ENCODE measurements at places on chromosomes 5 and 9.

- no peak for DNase-seq
These were observed 1.3 kb upstream of the TBC1D2 start for GRCh38 chr9:98256756-98257155.

DNA sequence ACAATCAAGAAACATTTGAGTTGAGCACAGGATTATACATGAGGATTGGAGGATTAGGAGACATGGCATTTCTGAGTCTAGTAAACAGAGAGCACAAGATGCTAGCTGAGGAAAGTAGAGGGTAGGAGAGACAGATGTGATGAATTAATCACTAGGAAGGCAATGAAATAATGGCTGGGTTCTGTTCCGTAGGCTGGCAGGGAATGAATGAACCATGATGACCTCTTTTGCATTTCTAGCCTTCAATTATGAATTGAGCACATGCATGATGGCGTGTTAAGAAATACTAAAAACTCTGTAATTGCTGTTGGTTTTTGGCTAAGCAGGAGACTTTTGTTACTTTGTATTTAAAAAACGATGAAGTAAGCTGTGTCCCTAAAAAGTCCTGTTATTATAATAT lies 420.0 kb upstream of the TLE4 start:
- DNase-seq, result no peak

DNA sequence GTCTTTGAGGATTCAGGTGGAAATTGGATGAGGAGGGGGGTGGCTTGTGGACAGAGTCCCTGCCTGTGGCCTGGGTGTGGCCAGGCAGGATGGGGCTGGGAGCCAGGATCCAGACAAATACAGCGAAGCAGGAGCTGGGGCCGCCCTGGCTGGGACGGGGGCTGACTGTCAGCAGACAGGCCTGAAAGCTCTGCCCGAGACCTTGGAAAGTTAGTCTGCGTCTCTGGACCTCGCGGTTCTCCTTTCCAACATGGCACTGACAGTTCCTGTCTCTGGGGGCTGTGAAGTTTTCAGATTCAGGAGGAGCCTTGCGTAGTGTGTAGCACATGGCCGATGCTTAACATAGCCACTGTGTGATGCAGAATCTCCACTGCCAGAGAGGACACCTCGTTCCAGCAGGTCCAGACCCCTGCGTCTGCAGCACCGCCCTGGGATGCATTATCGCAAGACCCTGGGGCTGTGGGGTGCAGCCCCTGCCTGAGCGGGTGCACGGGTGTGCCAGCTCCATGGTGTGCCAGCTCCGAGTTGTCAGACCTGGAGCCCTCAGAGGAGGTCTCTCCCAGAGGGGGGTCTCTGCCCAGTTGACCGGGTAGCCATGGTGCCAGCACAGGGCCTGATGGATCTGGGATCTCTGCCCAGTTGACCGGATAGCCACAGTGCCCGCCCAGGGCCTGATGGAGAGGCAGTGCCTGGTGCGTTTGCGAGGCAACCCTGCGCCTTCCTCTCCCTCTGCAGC lies 89.3 kb downstream of the COL5A1 start:
- no peak for DNase-seq

- DNase-seq, result no peak
These were observed 38.7 kb downstream of the ROPN1L start for GRCh38 chr5:10480237-10480985.

DNA sequence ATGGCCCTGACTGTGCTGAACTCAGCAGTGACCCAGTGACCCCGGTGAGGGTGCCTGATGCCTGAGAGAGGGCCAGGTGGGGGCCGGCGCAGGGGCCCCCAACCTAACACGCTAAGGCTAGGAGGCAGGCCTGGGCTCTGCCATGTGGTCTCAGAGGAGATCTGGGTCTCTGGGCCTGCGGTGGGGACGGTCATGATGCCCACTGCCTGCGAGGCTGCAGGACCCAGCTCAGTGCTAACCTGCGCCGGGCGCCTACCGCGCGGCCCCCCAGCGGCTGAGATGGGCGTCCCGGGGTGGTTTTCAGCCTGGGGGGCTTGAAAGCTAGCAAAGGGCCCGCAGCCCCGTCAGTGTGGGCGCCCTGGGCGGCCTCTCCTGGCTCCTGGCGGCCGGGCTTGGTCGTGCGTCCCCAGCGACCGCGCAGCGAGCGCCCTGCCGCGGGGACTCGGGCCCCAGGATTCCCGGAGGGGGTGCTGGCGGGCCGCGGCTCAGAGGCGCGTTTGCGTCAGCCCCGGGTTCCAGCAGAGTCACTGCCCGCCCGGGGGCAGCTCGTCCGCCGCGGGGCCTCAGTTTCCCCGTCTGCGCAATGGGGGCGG lies 2.5 kb downstream of the EGFL7 start:
- DNase-seq, result no peak

DNA sequence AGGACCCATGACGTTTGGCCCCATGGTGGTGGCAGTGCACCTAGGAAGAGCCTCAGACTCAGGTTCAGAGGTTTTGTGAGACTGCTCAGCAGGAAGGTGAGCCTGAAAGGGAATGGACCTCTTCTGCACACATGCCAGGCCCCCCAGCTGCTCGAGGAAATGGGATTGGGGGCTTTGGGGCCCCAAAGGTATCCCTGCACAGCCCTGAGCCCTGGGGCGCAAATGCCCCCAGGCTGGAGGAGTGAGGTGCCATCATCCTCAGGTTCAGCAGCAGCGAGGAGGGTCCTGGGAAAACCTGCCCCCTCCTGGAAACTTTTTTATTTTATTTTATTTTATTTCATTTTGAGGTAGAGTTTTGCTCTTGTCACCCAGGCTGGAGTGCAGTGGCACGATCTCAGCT lies 171.8 kb upstream of the MVB12B start:
- DNase-seq, result no peak

DNA sequence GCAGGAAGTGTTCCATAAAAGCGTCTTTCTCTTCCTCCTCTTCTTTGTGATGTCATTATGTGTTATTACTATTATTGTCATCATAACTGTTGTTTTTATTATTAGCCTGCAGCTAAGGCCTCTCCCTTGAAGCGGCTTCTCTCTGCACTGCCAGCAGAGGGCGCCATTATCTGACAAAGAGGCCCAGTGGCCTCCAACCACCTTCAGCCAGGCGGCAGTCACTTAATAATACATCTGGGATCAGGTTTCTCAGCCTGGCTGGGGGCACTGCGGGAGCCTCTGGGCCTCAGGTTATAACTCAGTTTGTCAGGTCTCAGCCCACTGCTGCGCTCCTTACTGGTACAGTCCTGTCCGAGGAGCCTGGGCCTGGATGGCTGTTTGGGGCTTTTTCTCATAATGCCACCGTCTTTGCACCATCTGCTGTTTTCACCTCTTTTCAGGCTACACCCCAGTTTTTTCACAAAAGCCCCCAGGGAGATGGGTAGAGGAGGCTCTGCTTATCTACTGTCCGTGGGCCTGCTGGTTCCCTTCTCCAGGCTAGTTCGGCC lies 281.9 kb downstream of the NSG2 start:
- DNase-seq, result peak; percentile 16

- DNase-seq, result no peak
These were observed 18.2 kb upstream of the DCP2 start for GRCh38 chr5:112958093-112959088.

DNA sequence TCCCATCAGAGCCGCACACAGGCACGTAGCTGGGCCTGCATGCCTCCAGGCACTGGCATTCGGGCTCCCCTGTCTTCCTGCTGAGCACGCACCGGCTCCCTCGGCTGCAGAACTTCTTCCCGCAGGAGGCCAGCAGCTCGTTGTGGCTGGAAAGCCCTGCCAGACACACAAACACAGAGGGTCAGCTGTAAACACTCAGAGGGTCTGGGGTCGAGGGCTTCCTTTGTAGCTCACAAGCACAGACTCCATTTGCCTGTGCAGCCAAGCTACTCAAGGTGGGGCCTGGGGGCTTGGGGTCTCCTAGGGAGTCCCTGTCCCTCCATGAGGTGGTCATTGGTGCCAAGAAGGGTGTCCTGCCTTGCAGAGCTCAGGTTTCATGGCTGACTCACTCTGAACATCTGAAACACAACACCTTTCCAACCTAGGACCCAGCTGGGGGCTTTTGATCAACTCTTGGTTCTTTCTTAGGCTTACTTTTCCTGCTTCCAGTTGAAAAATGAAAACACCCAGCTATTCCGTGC lies 211.4 kb downstream of the FSTL4 start:
- no peak for DNase-seq

DNA sequence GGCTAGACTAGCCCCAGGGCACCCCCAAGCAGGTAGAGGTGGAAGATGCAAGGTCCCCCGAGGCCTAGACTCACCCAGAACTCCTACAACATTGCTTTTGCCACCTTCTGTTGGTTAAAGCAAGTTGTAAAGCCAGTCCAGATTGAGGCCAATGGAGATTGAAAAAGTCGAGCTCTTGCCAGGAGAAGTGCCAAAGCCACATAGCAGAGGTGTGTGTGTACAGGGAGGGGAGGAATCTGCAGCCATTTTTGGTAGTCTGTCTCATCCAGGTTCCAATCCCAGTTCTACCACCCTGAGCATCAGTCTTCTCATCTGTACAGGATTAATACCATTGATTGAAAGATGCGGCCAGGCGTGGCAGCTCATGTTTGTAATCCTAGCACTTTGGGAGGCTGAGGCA lies 12.3 kb upstream of the URM1 start:
- no peak for DNase-seq

DNA sequence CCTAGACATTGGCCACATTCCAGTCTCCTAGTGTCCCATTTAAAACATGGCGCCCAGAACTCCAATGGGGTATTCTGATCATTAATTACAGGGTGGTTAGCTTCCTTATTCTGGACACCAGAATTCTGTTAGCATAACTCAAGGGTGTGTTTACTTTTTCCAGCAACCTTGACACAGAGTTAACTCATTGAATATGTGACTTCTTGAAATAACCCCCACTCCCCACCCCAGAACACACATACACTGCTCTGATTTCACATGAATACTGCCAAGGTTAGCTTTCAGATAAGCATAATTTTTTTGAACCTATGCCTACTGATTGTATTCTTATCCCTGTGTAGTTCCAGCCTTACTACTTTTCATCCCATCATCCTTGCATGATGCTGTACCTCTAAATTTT lies 151.1 kb downstream of the SMARCA2 start:
- no peak for DNase-seq

GRCh38 chr5:143923634-143924266 lies 111.8 kb downstream of the HMHB1 start:
- DNase-seq, result no peak

GRCh38 chr5:146606893-146607292 lies 90.9 kb upstream of the GPR151 start:
- DNase-seq, result no peak

DNA sequence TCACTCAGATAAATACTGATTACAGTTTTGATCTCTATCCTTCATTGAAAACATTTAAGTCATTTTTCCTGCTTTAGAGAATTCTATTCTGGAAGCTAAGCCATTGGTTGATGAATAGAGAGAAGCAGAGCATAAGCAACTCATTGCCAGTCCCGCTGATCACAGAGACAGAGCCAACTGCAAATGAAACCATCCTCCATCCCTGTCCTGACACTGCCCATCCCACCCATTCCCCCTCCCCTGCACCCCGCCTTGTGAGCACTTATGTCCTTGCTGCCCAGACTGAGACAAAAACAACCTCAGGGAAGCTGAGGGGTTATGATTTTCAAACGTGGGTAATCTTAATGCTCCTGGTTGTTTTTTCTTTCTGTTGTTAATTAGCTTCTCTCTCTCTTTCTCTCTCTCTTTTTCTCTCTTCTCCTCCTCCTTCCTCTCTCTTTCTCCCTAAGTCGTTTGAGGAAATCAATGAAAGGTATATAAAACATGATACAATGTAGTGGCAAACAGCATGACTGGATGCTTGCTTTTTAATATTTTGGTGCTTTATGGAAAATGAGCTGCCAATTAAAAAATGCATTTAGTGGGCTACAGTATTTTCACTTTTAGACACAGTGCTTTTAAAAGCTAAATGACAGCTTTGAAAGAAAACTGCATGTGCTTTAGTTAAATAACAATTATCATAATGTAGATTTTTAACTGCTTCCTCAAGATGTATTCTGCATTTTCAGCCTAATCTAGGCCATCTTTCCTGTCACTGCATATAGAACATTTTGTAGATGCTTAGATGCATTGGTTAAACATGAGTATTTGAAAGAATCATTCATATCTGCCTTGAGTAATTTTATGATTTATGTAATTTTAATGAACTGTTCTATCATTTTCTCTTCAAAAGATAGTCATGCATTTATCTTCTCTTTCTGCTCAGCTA lies 57.3 kb downstream of the CMYA5 start:
- no peak for DNase-seq

- DNase-seq, result no peak
These were observed 28.6 kb downstream of the MARCHF3 start for GRCh38 chr5:127001621-127002296.

GRCh38 chr5:25224316-25224982 lies 579.7 kb upstream of the CDH10 start:
- no peak for DNase-seq

DNA sequence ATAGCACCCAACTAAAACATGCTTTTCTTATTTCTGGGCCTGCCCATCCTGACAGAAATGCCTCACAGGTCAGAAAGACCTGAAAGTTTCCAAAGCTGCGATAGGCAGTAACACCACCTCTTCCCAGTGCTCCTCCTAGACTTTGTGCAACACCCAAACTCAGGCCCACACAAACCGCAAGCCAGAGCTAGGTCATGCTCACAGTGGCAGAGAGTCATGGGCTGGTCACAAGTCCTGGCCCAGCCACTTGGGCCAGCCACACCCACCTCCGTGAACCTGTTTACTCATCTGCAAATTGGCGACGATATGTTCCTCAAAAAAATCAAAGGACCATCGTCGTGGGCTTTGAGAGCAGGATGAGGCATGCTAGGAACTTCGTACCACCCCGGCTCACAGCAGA lies 44.0 kb upstream of the SLC25A51 start:
- no peak for DNase-seq

DNA sequence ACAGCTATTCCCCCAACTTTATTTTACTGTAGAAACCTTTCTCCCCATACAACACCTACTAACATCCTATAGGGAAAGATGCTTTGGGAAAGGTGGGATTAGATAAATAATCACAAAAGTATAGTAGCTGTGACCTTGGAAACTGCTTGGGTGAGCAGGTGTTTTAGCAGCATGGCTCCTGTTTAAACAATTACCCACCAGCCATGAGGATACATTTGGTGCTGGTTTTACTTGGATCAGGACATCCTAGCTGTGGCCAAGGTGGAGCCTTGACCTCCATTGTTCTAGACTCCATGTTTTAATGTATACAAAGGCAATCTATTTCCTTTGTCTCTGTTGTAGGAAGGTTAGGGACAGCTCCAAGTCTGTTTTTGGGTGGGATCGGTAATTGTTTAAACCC lies 56.8 kb upstream of the ALDH1B1 start:
- no peak for DNase-seq

Measured in right renal cortex interstitium (tissue), 3 donors.